ENCODE measurements at places on chromosomes 12 and 14. TPM values are rescaled to one million over a fixed set of nuclear protein-coding genes. Genes with fewer than 3 reads are reported as not detected.

CCDC197 gene
- not detected for total RNA-seq

DNA sequence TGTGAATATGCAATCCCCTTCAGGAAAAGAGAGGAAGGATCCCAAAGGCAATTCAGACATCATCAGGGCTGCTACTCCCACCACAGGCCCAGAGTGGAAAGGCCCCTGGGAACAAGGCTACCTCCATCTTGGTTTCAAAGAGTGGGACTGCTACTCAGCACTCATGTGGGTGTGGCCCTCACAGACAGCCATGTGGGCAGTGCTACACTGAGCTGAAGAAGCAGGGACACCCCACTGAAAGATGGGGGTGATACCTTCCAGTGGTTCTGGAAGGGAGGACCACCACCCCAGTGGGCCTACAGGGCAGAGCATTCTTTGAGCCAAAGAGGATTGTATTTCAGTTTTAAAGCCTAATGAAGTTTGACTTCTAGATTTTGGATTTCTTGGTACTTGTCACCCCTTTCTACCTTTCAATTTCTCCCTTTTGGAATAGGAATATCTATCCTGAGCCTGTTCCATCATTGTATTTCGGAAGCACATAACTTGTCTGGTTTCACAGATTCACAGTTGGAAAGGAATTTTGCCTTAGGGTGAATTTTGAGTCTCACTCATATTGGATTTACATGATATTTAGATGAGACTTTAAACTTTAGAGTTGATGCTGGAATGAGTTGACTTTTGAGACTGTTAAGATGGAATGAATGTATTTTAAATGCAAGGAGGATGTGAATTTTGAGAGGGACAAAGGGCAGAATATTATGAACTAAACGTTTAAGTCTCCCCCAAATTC lies 16.5 kb upstream of the LTA4H start:
- no peak for DNase-seq

LRRK2 gene
- 28.7 TPM for total RNA-seq

RTN1 gene
- 46.0 TPM for total RNA-seq

DNA sequence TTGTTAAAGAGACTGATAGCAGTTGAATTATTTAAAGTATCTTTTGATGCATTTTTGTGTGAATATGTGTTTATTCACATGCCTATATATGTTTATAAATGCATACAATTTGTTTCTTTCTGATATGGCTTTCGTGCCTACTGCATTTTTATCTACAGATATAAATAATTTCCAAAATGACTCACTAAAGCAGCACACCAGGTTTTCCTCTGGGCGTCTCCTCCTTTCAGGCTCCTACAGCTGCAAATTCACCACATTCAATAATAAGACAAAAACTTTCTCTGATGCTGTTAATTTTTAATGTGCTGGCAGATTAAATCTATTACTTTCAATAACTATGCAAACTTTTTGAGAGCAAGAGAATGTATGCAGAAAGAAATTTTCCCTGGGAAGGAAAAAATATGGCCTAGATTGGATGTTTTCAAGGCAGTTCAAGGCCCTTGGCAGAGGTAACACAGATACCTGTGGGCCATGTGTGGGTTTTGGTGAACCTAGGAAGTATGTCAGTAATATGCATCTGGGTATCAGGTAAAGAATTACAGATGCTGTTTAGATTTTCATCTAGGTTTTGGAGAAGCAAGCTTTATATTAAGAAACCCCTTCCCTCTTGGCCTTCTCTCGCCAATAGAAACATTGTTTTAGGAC lies 381.8 kb downstream of the EGLN3 start:
- DNase-seq: no peak

- no peak for DNase-seq
These were observed 3.5 kb downstream of the TRMT61A start for GRCh38 chr14:103532216-103533136.

DNA sequence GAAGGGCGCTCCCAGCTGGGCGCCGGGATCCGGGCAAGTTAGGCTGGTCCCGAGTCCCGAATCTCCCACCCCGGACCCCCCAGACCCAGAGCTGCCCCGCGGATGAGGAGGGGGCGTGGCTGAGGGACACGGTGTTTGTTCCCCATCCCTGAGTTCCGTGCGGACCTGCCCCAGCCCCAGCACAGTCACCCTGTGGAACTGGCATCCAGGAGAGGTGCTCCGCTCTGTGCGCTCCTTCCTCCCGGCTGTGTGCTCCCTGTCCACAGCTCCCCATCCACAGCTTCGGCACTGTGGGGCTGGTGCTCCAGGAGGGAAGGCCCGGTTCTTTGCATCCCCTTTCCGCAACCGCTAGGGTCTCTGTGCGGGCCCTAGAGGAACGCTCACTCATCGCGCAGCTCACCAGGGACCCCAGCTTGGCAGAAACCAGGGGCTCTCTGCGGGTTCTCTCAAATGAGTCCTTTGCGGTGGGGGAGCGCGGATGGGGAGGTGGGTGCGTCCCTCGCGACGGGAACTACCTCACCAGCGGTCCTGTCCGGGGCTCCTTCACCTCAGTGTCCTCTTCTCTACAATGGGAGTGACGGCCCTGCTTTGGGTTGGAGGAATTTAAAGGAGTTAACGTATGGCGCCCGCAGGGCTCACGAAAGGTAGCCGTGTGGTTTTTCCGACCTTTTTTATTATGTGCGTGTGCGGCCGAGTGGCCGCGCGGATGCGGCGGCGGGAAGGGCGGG lies 845 bp downstream of the TMEM132C start:
- no peak for DNase-seq

DNA sequence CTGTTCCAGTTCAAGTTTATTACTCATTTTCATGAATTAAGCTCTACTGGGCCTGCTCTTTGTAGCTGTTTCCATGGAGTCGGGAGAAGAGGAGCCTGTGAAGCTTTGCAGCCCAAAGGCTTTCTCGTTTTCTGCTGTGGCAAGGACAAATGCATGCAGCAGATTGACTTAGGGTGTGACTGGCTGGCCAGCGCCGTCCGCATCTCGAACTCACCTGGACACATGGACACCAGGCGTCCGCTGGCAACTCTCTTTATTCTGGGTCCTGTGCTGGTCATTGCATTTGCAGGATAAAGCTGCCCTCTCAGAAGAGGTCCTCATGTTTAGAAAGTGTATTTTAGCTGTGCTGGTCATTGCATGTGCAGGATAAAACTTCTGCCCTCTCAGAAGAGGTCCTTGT lies 350.4 kb downstream of the TMEM121 start:
- DNase-seq: no peak

GRCh38 chr14:106039400-106039799 lies 513.0 kb downstream of the TMEM121 start:
- DNase-seq: peak; percentile 32

GRCh38 chr14:52318826-52319645 lies 4.9 kb downstream of the PTGER2 start:
- DNase-seq: no peak

DNA sequence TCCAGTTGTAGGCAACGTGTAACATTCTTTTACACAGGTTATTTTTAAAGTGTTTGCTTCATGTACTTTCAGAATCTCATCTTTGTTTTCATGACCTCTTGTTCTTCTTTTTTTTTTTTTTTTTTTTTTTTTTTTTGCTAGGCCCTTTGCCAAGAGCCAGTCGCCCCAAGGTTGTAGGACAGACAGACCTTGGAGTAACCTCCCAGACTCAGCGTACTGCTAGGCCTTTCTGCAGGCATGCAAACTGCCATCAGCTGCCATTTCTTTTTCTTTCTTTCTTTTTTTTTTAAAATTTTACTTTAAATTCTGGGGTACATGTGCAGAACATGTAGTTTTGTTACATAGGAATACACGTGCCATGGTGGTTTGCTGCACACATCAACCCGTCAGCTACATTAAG lies 452.3 kb upstream of the MDGA2 start:
- no peak for DNase-seq

- no peak for DNase-seq
These were observed 61.6 kb downstream of the SPPL3 start for GRCh38 chr12:120842595-120842994.
